ENCODE measurements at places on chromosomes 5 and 9.

- DNase-seq: no peak
Measured at GRCh38 chr9:14271093-14271673, 42.8 kb downstream of the NFIB start.

GRCh38 chr9:93123561-93124283, 10.3 kb downstream of the NINJ1 start:
- no peak for DNase-seq

DNA sequence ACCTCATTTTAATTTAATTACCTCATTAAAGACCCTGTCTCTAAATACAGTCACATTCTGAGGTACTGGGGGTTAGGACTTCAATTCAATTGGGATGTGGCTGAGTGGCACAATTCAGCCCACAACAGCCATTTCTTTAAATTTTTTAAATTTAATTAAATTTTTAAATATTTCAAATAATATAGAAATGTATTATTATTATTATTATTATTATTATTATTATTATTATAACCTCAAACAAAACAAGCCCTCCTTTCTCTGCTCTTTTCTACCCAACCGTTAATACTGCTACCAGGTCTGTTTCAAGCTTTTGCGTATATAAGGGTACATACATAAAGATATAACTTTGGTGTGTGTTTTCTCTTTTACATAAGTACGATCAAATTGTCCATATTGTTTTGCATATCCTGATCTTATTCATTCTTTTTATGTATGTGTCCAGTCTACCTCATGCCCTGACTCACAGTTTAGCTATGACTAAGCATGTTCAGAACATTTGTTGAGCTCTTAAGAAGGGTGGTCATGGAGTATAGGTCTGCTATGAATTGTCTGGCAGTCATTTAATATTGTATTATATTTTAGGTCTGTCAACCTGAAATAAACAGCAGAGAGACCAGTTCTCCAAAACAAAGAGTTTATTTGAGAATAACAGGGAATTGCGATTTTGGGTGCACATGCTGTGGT, 16.1 kb upstream of the RAB14 start:
- no peak for DNase-seq

DNA sequence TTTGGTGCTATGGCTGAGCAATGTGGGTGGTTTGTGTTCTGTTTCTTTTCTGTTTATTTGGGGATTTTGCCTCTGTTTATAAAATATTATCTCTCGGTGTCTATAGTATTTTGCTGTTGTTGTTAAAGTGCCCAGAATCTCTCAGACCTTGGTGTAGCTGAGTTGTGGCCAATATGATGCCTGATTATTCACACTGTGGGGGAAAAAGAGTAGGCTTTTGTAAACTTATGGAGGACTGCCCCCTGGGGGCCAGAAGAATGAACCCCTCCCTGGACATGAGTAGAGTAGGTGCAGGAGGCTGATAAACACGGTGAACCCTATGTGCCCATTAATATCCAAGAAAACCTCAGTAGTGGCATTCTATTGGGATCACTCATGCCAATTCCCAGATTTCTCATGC, 49.0 kb upstream of the DPYSL3 start:
- DNase-seq: no peak

- DNase-seq: no peak
Measured at GRCh38 chr9:7287065-7287464, 512.5 kb downstream of the DMAC1 start.

DNA sequence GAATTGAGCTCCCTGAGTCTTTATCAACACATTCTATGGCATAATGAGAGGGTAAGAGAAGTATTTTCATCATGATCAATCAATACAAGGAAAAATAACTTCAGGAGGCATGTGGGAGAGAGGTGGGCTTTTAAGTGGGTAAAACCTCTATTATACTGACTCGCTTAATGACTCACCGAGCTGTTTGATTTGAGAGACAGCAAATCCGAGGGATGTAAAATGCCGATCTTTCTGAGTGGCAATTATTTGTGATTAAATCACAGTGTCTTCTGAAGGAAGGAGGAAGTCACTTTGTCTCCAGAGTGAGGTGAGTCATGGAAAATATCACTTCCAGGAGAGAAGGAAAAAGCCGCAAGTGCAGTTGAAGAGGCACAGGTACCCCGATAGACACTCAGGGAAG, 320.4 kb downstream of the DRD1 start:
- DNase-seq: no peak

- DNase-seq: no peak
Measured at GRCh38 chr9:98215271-98215670, 22.8 kb upstream of the CORO2A start.

GRCh38 chr5:68367717-68368116, 152.2 kb downstream of the PIK3R1 start:
- DNase-seq: no peak

DNA sequence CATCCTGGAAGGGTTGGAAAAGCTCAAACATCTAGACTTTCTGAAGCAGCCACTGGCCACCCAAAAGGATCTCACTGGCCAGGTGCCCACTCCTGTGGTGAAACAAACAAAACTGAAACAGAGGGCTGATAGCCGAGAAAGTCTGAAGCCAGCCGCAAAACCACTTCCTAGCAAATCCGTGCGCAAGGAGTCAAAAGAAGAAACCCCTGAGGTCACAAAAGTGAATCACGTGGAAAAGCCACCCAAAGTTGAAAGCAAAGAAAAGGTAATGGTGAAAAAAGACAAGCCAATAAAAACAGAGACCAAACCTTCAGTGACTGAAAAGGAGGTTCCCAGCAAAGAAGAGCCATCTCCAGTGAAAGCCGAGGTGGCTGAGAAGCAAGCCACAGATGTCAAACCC, 87.6 kb downstream of the MAP1B start:
- peak; percentile 35 for DNase-seq

- no peak for DNase-seq
Measured at GRCh38 chr9:36401164-36401740, 1.2 kb upstream of the RNF38 start.

GRCh38 chr9:81717747-81718077, 28.4 kb upstream of the TLE1 start:
- DNase-seq: no peak

DNA sequence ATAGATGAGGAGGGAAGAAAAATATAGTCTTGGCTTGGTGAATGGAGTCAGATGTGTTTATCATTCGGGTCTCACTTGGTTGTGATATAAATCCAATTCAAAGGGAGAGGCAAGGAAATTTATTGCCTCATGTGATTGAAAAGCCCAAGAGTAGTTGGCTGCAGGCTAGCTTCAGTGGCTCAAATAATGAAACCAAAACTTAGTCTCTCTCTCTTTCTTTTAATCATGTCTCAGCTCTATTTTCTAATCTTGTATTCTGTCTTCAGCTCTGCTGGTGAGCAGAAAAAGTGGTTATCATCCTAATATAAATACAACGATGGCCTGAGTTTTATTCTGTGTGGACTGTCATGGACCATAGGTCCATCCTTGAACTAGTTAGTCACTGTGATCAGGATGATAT, 234.2 kb upstream of the PPP1R2B start:
- no peak for DNase-seq

- DNase-seq: no peak
Measured at GRCh38 chr5:69091771-69092170, 2.0 kb upstream of the SLC30A5 start.

DNA sequence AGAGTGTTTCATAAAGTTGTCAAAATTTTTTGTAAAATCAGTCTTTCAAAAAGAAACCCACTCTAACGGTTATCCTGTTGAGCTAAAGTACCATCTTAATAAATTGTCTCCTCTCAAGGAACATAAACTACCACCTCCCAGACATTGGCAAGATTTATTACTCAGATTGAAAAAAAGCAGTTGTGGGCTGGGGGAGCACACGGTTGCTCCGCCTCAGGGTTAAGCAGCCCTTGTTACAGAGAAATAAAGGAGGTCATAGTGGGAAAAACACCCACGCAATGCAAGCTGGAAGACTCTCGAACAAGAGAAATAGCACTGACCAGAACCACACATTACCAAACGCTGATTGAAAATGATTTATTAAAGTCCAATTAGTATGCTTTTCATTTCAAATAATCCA, 165.3 kb downstream of the LPAR1 start:
- no peak for DNase-seq

GRCh38 chr5:97297063-97297703, 114.1 kb upstream of the RIOK2 start:
- peak; percentile 5 for DNase-seq

DNA sequence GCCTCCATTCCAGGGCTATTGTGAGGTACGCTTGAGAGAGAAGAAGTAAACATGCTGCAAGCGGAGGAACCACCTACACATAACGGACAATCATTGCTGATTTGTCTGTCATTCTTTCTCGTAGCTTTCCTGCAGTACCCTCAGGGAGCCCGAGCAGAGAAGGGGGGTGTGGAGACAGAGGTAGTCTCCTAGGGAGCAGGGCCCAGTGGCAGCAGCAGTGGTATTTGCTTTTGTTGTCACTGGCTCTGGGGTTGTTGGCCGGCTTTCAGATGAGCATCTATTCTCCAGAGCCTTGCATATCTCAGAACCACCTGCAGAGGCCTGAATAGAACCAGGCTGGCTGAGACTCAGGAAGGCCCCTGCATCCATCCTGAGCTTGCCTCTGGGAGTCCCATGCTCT, 19.9 kb downstream of the ENHO start:
- no peak for DNase-seq

DNA sequence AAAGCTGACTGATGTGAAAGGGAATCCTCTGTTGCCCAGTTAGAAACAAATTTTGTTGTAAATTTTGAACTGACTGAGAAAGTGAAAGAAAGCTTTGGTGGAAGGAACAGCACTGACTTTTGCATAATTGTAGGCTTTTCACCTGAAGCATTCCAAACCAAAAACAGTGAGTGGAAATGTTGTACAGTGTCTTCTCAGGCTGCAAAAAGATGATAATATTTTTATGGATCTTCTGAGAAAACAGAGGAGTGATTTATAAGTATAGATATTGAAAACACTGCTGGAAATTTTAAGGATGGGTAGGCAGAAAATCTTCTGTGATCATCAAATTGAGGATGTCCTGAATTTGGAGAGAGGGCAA, 40.0 kb downstream of the LURAP1L start:
- DNase-seq: no peak

- DNase-seq: no peak
Measured at GRCh38 chr5:17340379-17340778, 122.9 kb downstream of the BASP1 start.

DNA sequence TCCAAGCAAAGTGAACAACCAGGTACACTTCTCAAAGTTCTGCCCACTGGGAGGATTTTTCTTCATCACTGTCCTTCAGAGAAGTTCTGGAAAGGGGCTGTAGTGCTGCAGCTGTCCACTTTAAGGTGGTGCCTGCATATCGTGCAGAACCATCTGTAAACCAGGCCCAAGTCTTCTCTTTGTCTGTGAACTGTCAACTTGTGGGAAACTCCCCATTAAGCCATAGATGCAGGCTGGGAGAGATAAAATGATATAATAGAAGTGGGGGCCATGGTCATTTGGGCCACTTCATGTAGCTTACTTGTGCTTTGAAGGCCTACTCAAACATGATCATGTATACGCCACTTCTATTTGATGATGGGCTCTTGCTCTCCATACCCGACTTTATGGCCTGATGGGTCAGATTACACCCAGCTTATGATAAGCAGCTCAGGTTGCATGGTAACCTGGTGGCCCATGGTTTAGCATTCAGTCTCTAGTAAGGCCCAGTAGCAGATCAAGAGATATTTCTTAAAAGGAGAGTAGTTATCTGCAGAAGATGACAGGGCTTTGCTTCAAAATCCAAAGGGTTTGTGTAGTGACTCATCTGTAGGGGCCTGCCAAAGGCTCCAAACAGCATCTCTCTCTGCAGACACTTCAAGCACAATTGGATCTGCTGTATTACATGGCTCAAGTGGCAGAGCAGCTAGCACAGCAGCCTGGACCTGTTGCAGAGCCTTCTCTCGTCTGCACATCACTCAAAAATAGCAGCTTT, 15.7 kb upstream of the BTF3 start:
- DNase-seq: no peak

Measured in stimulated activated naive CD8-positive, alpha-beta T cell treated with anti-CD3 and anti-CD28 coated beads, Interleukin-15, Interleukin-2, amounts not matched to agents 100 U/mL and 50 U/mL, for 24 hours (primary cell).